ENCODE measurements at places on chromosomes 3 and 15.

- DNase-seq: no peak
Observed at GRCh38 chr15:65334586-65335231, 30.2 kb downstream of the RNU5B-1 start.

- DNase-seq: no peak
Observed at GRCh38 chr15:81239190-81239589, 42.5 kb downstream of the IL16 start.

- DNase-seq: no peak
Observed at GRCh38 chr3:117499189-117499870, 789.8 kb downstream of the TUSC7 start.

DNA sequence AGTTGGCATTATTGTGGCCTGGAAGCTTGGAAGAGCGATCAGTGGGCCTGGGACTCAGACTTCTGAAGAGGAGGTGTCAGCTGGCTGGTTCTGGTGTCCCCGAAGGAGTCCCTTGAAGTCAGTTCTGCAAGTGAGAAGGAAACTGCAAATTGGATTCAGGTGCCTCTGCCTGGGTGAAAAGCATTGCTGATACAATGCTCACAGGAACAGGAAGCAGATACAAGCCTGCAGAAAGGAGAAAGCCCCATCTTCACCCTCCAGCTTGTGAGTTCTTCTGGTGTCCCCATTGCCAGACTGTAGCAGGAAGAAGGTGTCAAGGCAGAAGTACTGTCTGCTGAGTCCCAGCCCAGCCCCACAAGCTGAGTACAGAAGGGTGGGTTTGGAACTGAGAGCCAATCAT, 271.3 kb downstream of the PLOD2 start:
- DNase-seq: no peak

GRCh38 chr3:64852738-64853137, 164.9 kb upstream of the ADAMTS9 start:
- no peak for DNase-seq

DNA sequence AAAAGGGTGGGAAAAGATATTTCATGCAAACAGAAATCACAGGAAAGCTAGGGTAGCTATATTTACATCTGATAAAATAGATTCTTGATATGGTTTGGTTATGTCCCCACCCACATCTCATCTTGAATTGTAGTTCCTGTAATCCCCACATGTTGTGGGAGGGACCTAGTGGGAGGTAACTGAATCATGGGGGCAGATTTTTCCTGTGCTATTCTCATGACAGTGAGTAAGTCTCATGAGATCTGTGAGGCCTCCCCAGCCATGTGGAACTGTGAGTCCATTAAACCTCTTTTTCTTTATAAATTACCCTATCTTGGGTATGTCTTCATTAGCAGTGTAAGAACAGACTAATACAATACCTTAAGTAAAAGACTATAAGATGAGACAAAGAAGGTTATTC, 558.1 kb downstream of the RSL24D1 start:
- DNase-seq: no peak

DNA sequence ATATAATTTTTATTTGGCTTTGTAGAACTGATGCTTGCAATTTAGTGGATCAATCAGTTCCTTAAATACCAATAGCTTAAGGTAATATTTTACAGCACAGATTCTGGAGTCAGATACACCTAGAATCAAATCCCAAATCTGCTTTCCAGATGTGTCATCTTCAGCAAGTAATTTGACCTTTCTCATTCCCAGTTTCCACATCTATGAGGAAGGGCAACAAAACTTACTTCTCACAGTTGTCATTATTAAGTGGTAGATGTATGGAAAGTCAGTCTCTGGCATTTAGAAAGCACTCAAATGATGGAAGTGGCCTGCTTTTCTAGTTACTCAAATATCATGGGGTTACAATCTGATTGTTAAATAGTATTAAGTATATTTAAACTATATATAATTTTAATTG, 767.0 kb downstream of the CADM2 start:
- no peak for DNase-seq

GRCh38 chr3:132433121-132433520, 15.8 kb downstream of the DNAJC13 start:
- DNase-seq: no peak

DNA sequence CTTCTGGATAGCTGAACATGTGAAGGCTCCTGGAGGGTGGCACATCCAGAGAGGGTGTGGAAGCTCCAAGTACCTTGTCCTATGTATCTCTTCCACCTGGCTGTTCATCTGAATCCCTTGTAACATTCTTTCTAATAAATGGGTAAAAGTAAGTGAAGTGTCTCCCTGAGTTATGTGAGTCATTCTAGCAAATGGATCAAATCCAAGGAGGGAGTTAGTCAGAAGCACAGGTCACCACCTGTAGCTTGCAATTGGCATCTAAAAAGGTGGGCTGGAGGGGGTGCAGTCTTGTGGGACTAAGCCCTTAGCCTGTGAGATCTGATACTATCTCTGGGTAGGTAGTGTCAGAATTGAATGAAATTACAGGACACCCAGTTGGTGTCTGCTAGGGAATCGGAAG, 71.0 kb downstream of the WWTR1 start:
- no peak for DNase-seq

DNA sequence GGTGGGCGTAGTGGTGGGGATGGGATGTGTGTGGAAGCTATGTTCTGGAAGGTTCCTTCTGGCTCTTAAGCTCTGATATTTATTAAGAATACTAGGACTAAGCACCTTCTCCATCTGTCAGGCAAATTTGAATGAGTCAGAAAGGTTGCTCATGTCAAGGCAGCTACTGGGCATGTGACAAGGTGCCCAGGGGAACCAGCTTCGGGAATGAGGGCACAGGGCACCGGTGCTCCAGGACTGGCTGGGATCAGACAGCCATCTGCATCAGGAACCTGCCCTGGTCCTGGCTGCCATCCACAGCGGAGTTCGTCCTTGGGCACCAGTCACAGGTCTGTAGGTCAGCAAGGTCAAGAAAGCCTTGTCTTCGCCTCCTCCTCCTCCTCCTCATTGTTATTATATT, 32.5 kb downstream of the CA12 start:
- DNase-seq: no peak

DNA sequence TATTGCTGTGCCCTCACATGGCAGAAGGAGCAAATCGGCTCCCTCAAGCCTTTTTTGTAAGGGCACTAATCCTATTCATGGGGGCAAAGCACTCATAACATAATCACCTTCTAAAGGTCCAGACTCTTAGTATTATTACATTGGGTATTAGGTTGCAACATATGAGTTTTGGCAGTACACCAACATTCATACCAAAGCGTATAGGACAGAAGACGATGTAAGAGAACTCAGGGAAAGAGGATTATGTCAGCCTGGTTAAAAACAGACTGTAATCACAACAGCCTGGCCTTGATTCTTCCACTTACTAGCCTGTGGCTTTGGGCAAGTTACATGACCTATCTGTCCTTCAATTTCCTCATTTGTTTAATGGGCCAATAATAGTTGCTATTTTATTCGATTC, 828.5 kb upstream of the NECTIN3 start:
- DNase-seq: no peak

GRCh38 chr15:72136170-72137051, 18.2 kb downstream of the SENP8 start:
- no peak for DNase-seq

- peak; percentile 23 for DNase-seq
Observed at GRCh38 chr3:41893977-41894376, 67.9 kb downstream of the ULK4 start.

DNA sequence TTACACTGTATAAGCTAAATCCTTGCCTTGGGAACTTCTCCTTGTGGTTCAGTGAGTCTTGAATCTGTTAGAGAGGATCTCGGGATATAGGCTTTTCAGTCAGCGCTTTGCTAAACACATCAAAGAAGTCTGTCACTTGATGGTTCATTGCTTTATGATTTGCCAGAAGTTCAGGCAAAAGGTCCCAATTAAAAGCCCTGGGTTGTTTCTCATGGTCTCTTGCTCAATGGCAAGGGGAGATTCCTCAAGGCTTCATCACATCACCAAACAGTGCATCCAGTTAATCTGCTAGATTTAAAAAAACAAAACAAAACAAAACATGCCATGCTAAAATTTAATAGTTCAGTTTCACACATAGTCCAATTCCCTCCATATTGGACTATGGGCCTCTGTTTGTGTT, 114.8 kb downstream of the FILIP1L start:
- DNase-seq: no peak
